Mammary epithelial cell (primary cell): ENCODE measurements at places on chromosomes 2 and 18. TPM values are rescaled to one million over a fixed set of nuclear protein-coding genes. Genes with fewer than 3 reads are reported as not detected.

DNA sequence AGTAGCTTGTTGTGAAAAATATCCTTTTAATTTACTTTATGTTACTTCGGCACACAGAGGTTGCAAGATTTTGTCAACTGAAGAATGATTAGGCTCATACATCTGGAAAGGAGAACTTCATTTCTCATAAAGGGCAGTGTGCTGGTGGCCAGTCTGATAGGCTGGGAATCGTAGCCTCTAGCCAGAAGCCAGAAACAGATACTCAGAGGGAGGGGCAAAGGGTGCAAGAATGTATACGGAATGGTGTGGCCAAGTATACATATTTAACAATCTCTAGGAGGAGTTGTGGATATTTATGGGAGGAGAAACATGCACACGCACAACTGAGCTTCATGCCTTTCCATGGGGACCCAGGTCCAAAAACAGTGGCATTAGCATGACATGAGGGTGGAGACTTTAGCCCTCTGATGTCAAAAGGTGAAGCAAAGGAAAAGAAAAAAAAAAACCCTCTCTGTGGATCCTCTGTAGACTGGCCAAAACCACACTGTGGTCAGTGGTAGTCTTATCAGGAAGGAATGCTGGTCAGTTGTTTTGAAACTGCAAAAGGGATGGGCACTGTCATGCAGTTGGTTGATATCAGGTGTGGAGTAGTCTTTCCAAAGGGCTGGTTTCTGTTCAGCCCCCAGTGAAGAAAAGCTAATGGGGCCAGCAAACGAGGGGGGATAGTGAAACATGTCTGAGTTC is 34.9 kb upstream of the APCDD1 start:
- DNase-seq = peak; percentile 86

- DNase-seq = no peak
Measured at GRCh38 chr2:112698834-112699515, 21.8 kb upstream of the NT5DC4 start.

The HOXD4 gene
- total RNA-seq = not detected

- DNase-seq = no peak
Measured at GRCh38 chr2:148565272-148565894, 79.2 kb upstream of the EPC2 start.

DNA sequence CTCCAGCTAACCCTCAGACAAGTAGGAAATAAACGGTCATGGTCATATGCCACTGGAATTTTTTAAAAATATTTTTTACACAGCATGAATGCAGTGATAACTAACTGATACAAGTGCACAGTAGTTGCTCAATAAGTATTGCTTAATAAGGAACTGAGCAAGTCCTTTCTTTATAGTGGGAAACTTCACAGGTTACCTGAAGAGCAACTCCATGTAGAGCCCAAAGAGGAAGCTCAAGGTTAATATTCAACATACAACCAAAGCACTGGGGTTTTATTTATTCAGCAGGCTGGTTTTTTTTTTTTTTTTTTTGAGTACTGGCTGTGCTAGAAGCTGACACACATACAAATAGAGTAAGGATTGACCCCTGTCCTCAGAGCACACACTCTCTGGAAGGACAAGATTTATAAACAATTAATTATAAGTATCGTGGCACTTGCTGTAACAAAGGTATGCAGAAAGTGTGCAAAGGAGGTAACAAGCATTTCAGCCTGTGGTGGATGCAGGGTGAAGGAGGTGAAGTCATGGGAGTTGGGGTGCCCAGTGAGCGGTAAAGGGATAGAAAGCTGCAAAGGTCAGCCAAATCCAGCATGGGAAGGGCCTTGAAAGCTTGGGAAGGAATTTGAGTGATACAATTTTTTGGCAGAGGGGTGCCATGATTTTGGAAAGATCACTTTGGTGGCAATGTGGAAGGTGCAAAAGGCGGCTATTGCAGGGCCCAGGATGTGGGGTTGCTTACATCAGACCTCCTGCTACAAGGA is 52.7 kb downstream of the ATOH8 start:
- no peak for DNase-seq

The POMC gene
- 0.83 TPM for total RNA-seq

The NAPG gene
- total RNA-seq = 31.0 and 37.1 TPM in 2 replicates

GRCh38 chr2:107325981-107326786 is 440.2 kb upstream of the ST6GAL2 start:
- DNase-seq = no peak

DNA sequence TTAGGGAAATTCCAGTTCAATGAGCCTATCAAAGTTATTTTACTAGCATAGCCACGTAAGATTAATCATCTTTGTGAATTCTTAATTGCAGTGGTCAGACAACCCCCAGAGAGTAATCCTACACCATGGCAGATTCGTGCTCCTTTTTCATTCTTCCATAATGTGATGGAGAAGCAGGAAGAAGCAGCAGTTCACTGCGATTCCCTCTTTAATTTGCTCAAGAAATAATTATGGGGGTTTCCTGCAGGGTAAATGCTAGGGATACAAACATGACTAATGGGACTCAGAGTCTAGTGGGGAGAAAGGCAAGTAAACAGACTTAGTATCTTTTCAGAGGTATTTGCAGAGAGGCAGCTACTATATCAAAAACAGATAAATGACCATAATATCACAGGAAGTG is 175.8 kb upstream of the HNRNPA3 start:
- no peak for DNase-seq

GRCh38 chr2:105879106-105879802 is 134.5 kb downstream of the NCK2 start:
- DNase-seq = no peak

DNA sequence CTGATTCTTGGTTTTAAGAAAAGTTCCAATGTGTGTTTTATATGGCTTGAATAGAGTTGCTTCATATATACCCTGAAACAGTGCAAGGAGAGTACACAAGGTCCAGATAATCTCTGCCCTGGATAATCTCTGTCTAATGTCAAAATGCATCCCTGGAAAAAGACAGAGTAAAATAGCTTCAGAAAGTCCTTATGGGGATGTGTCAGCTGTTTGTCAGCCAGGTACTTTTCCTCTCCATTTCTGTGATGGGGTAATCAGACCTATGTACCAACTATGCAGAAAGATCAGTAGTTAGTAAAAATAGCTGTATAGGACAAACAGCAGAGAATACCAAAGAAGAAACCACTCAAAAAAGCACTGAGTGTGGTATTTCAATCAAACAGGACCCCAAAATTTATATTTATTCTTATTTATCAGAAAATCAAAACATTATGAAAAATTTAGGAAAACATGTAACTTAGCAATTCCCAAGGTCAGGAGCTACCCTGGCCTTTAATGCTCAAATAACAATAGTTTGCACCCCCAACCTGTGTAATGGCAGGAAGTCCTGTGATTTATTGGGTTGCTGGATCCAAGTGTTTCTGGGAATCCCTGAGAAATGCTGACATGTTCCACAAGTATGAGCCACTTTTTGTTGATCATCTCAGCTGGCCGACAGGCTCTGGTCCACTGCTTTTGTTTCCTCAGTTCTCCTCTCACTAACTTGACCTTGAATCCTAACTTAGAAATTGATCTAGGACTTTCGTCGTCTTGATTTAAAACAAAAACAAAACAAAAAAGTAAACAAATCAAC is 69.6 kb downstream of the MDH1 start:
- no peak for DNase-seq

DNA sequence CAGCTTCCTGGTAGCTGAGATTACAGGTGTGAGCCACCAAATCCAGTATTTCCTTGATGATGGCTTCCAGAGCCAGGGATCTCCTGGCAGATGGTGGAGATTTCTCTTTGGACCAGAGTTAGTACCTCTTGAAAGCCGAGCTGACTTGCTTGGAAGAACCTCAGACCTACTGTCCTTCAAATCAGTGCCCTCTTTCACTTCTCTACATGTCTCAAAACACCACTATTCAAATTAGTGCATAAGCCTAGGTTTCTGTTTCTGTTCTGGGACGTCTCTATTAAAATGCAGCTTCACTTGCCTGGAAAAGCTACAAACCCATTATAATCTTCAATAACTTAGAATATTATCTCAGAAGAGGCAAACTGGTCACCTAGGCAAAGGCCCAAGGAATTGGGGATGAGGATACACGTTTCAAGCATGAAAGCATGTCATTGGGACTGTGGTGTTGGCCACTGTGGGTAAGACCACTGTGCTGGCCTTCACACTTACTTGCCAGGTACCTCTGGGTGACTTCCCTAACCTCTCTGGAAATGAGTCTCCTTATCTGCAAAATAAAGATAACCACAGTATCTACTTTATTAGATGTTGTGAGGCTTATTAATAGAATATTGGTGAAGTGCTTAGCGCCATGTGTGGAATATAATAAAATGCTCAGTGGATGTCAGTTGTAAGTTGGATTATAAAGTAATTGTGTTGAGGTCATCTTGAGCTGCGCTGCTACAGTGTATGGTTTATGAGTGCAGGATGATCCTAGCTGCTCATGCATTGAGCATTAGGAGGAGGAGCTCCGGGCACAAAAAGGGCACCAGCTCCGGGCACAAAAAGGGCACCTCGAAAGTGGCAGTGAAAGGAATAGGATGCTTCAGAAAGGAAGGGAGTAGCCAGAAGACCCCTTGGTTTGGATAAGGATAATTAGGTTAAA is 84.5 kb downstream of the DOCK10 start:
- DNase-seq = no peak

- no peak for DNase-seq
Measured at GRCh38 chr18:58796220-58796619, 68.5 kb upstream of the ZNF532 start.

- DNase-seq = no peak
Measured at GRCh38 chr2:239253701-239254436, 147.0 kb downstream of the HDAC4 start.

DNA sequence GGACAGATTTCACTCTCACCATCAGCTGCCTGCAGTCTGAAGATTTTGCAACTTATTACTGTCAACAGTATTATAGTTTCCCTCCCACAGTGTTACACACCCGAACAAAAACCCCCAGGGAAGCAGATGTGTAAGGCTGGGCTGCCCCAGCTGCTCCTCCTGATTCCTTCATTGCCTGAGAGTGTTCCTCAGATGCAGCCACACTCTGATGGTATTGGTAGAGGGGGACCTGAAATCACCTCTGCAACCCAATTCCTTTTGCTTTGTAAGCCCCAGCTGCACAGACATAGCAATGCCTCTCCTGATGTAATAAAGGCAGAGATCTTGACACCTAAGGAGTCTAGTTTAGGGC is 1529.8 kb downstream of the RPIA start:
- DNase-seq = no peak

The STK16 gene
- 29.8 TPM for total RNA-seq

The TFCP2L1 gene
- total RNA-seq = 10.6 and 50.5 TPM in 2 replicates

The DNMT3A gene
- total RNA-seq = 9.6 and 11.3 TPM in 2 replicates

The EFEMP1 gene
- total RNA-seq = 440 TPM

DNA sequence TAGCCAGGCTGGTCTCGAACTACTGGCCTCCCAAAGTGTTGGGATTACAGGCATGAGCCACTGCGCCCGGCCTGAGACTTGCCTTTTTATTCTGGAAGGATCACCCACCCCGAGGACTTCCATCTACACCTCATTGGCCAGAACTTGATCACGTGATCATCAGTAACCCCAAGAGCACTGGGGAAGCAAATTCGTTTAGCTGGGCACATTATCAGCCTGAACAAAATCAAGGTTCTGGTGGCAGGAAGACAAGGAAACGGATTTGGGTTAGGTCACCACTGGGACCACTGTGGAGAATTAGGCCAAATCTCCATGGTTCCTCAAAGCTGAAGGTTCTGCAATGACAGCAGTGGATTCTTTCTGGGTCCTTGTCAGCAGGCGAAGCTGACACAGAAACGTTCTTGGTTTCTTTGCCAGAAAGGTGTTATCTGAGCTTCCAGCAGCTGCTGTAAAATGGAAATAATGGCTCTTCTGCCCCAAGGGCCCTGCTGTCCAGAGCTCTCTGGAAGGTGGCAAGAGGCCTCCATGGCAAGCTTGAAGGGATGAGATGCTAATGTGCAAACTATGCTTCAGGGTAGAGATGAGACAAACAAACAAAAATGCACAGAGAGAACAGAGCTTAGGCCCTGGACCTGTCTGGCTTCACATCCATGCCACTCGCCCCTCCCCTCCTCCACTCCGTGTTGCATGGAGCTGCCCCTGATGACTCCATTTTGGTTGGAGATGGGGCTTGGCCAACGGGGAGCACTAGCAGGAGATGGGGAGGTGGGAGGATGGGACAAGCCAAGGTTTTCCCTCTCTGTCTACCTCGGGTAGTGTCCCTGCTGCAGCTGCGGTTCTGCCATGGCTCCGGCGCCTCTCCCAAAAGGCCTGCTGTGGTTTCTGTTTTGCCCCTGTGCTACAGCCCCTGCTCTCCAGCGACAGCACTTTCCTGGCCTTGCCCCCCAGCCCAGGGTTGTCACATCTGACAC is 28.4 kb downstream of the TMEM177 start:
- no peak for DNase-seq

The RFTN2 gene
- not detected in 2 replicates for total RNA-seq

DNA sequence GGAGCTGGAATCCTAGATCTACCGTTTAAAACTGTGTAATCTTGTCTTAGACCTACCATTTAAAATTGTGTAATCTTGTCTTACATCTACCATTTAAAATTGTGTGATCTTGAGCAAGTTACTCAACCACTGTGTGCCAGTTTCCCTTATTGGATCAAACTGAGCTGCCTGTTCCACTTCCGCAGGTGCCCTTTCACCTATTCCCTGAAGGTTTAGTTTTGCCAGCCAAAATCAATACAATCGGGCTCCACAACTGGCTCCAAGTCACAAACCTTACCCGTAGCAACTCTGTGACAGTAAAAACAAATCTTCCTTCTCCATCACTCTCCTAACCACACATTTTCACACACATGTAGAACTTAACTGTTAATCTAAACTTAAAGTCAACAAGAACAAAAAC is 20.1 kb downstream of the DOCK10 start:
- DNase-seq = no peak

The SERPINB10 gene
- not detected in 2 replicates for total RNA-seq

The RUFY4 gene
- total RNA-seq = not detected

DNA sequence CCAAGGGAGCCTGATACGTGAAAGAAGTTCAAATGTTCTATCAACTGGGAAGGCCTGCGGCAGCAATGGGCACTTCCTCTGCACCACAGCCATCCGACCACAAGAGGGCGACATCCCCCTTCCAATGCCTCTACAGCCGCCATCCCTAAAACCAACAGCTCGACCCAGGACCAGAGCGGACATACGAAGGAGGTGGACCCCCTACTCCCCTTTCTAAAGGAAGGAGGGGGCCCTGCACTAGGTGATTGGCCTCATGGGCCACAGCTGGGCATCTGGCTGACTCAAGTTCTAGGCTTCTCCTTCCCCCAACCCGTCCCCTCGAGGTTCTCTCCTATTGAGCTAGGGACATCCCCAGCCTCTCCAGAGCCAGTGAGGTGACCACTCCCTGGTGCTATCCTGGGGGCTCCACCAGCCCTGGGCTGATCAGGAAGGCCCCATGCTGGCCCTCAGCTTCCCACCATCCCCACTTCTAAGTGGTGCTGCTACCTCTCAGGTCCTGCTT is 217.2 kb downstream of the TNS1 start:
- DNase-seq = peak; percentile 37

DNA sequence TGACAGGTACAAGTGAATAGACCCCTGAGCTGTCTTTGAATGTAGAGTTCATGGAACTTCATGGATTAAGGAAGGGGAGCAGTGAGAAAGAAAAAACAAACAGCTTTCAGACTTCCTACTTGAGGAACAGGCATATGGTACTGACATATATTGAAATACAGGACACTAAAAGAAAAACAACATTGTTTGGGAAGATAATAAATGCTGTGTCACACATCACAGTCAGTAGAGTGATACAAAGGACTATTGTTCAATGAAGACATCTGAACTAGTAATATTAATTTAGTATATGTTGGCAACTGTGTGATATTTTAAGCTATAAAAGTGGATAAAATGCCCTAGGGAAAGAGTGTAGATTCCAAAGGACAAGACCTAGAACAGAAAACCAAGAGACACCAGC is 3.3 kb downstream of the DSC2 start:
- DNase-seq = peak; percentile 59

- no peak for DNase-seq
Measured at GRCh38 chr2:47043891-47044239, 111.2 kb downstream of the STPG4 start.
